A549 treated with Mapracorat at 1 μM for 4 hours (cell line): ENCODE measurements at places on chromosomes 4 and X. TPM values are rescaled to one million over a fixed set of nuclear protein-coding genes. Genes with fewer than 3 reads are reported as not detected.

The ASMTL gene
- total RNA-seq, result 17.0 to 21.3 TPM (median 19.6 TPM) in 5 replicates

The MECP2 gene
- 15.1 to 22.0 TPM (median 18.8 TPM) in 5 replicates for total RNA-seq

The PCDH18 gene
- not detected in 5 replicates for total RNA-seq

The CAPN6 gene
- total RNA-seq, result not detected in 5 replicates

The SYNPO2 gene
- total RNA-seq, result 0.72 to 1.0 TPM (median 0.92 TPM) in 5 replicates

The CT47B1 gene
- total RNA-seq, result not detected in 5 replicates

The DIPK2B gene
- not detected in 5 replicates for total RNA-seq

The TIMM8A gene
- total RNA-seq, result 27.4 to 30.1 TPM (median 27.8 TPM) in 5 replicates

The TBL1X gene
- total RNA-seq, result 11.9 to 14.5 TPM (median 13.2 TPM) in 5 replicates

The PCSK1N gene
- total RNA-seq, result 19.4 to 53.5 TPM (median 48.4 TPM) in 5 replicates

The DGKK gene
- total RNA-seq, result not detected in 5 replicates

The SATL1 gene
- not detected in 5 replicates for total RNA-seq

The EGFL6 gene
- not detected in 5 replicates for total RNA-seq

The ARHGAP24 gene
- total RNA-seq, result 3.7 to 4.1 TPM (median 3.7 TPM) in 5 replicates

The ZFP92 gene
- total RNA-seq, result 0.42 to 0.72 TPM (median 0.55 TPM) in 5 replicates

The GPR119 gene
- total RNA-seq, result not detected in 5 replicates

The GLUD2 gene
- total RNA-seq, result 1.8 to 2.8 TPM (median 2.4 TPM) in 5 replicates

The TACR3 gene
- total RNA-seq, result not detected in 5 replicates

The MAGEC2 gene
- total RNA-seq, result not detected in 5 replicates

The AGTR2 gene
- total RNA-seq, result not detected in 5 replicates

The NIPAL1 gene
- total RNA-seq, result 0.71 to 0.92 TPM (median 0.81 TPM) in 5 replicates

The AFF2 gene
- 0.02 TPM in 1 of 5 replicates, not detected in the others for total RNA-seq

The TLR1 gene
- 0.13 to 0.30 TPM (median 0.23 TPM) in 5 replicates for total RNA-seq

The ARX gene
- total RNA-seq, result 0.34 to 0.59 TPM (median 0.48 TPM) in 5 replicates

The CDK16 gene
- total RNA-seq, result 93.7 to 115 TPM (median 107 TPM) in 5 replicates

The GATA1 gene
- total RNA-seq, result not detected in 5 replicates

The ENPP6 gene
- not detected in 5 replicates for total RNA-seq

The HTN3 gene
- not detected in 5 replicates for total RNA-seq

The ZNF157 gene
- total RNA-seq, result not detected in 5 replicates

The SCRG1 gene
- total RNA-seq, result not detected in 5 replicates
